ENCODE measurements at places on chromosomes 1 and 21. TPM values are rescaled to one million over a fixed set of nuclear protein-coding genes. Genes with fewer than 3 reads are reported as not detected.

The WNT4 gene
- total RNA-seq: not detected

The IQCC gene
- total RNA-seq: 2.4 TPM

The AJAP1 gene
- total RNA-seq: 2.9 TPM

The PEAR1 gene
- 28.3 TPM for total RNA-seq

The HSF2BP gene
- total RNA-seq: 0.19 TPM

The TMEM63A gene
- total RNA-seq: 96.6 TPM

The MAP3K7CL gene
- total RNA-seq: 24.3 TPM

The FAM72C gene
- 1.6 TPM for total RNA-seq

The VSIG8 gene
- 0.33 TPM for total RNA-seq

The CELA3B gene
- not detected for total RNA-seq

The OR2L13 gene
- total RNA-seq: 0.34 TPM

The SMPDL3B gene
- 1.1 TPM for total RNA-seq

The RNASEL gene
- 17.1 TPM for total RNA-seq

The SPRR2F gene
- total RNA-seq: not detected

The EXO1 gene
- 3.6 TPM for total RNA-seq

The POU3F1 gene
- total RNA-seq: not detected
